ENCODE measurements at places on chromosomes 1 and 21.
A peak's percentile ranks its signal among the peaks of the same experiment; 100 is the strongest.

DNA sequence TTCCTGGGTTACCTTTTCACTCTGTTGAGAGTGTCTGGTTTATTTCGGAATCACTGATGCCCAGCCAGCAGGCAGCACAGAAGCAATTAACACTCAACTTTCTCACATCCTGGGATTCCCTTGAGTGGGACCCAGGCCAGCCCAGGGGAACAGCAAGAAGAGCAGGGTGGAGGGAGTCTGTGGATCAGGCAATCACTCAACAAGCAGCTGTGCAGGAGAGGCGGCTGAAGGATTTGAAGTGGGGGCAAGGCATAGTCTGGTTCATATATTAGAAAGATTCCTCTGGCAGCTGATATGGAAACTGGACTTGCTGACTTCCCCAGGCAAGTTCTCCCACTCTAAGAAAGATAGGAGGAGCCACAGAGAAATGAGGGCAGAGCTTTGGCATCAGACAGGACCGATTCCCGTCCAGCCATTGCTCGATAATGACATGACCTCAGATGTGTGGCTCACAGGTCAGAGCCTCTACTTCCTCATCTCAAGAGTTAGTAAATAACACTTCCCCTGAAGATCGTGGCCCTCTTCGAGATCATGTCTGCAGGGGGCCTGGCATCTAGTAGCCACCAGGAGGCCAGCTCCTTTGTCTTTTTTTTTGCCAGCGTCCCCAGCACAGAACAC, 12.4 kb downstream of the EPHA8 start:
- no peak for DNase-seq

DNA sequence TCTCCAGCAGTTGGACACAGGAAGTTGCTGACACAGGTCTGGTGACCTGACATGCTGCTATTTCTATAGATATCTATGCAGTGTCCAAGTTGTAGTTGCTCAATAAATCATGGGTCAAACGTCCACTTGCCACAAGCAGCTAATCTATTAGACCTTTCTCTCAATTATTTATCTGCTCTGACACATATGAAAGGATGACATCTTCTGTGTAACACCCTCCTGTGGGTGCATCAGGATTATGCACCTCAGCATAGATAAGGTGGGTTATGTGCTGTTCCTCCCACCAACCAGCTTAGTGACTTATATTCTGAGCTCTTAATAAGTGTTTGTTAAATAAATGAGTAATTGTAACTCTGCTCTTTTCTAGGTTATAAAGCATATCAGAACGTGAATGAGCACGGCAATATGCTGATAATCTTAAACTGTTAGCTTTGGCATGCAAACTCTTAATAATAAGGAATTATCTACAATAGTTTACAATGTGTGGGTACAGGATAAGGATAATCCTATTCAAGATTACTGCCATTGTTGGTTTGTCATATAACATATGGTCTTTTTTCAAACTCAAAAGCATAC, 90.7 kb upstream of the GCLM start:
- DNase-seq, result no peak

DNA sequence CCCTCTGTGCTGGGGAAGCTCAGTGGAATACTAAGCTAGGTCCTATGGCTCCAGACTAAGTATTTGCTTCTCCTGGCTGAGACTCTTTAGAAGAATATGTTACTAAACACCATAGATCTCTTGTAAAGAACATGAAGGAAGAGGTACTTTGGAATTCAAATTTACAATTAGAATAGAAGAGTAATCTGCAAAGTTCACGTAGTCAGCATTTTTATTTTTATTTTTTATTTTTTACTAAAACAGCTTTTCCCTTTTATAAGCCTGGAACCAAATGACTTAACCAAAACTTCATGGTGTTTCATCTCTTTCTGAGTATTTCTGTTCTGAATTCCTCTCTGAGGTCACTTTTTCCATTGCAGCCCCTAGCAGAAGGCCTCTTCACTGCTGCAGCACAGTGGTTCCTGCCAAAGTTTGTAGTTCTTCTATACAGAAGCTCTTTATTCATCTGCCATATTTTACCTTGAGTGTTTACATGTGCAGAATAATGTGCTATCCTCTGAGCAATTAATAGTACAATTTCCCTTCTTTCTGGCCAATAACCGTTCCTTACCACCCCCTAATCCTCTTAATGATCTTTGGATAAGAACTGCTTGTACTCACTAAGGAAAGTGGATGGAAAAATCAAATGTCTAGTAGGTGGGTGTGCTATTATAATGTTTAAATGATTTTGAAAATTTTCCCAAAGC, 27.2 kb downstream of the TSEN15 start:
- no peak for DNase-seq

- DNase-seq, result no peak
These were observed 4.6 kb upstream of the FAM167B start for GRCh38 chr1:32242341-32242851.

GRCh38 chr21:31682620-31683019, 23.1 kb downstream of the SOD1 start:
- no peak for DNase-seq

- DNase-seq, result no peak
These were observed at the start of gene TACSTD2 for GRCh38 chr1:58576727-58577653. TSS of gene TACSTD2 (minus strand) at chr1:58577252. CDS start at chr1:58577156, 96 bp downstream.

DNA sequence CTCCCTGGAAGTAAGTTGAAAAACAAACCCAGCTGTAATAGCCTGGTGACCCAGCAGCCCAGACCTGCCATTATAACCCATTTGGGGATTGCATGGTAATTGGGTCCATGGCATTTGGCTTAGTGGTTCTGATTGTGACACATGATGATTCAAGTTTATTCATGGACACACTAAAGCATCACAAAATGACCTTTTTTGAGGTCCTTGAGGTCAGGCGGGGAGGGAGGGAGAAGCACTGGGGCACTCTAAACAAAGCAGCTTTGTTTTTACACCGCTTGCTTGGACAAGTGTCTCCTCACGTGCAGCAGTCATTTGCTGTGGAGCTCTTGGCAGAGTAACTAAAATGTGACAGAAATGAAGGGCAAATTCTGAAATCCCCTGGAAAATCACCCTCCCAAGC, 241.0 kb upstream of the SGIP1 start:
- DNase-seq, result no peak

DNA sequence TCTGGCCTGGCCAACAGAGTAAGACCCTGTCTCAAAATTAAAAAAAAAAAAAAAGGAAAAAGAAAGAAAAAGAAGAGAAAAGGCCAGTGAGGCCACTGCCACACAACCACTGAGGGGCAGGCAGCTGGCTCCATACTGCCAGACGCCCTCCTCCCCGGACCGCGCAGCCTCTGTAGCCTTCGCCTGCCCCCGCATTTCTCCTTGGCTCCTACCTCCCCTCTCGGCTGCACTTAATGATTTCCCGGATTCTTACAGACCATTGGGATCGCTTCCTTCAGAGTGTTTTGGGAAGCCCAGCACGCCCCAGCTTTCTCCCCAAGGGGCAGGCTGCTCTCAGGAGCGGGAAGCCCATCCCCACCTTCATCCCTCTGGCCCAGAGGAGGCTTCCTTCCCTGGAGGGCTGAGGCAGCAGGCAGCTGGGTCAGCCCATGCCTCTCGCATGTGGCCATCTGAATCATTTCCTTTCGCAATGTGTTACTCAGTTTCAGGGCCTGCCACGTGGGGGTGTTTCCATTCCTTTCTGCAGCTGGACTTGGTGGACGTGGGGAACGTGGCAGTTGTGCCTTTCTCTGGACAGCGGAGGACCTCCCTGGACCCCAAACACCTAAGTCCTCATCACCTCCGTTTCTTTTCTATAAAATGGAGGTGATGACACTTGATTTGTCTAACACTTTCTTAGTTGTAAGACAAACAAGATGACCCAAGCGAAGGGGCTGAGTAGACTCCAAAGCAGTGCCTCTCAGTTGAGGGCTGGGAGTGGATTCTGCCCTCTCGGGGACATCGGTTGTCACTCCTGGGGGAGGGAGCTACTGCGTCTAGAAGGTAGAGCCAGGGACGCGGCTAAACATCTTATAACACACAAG, 2.3 kb downstream of the SLC2A5 start:
- peak; percentile 51 for DNase-seq

- no peak for DNase-seq
These were observed 11.4 kb upstream of the SLAMF1 start for GRCh38 chr1:160658162-160658813.

- DNase-seq, result no peak
These were observed 110.7 kb downstream of the SPATA46 start for GRCh38 chr1:162265983-162266382.

GRCh38 chr1:116712510-116712909, 41.7 kb upstream of the CD2 start:
- no peak for DNase-seq

- DNase-seq, result no peak
These were observed 497.4 kb downstream of the DISC1 start for GRCh38 chr1:232123775-232124659.

- no peak for DNase-seq
These were observed 67.3 kb upstream of the OLIG2 start for GRCh38 chr21:32958288-32959002.

DNA sequence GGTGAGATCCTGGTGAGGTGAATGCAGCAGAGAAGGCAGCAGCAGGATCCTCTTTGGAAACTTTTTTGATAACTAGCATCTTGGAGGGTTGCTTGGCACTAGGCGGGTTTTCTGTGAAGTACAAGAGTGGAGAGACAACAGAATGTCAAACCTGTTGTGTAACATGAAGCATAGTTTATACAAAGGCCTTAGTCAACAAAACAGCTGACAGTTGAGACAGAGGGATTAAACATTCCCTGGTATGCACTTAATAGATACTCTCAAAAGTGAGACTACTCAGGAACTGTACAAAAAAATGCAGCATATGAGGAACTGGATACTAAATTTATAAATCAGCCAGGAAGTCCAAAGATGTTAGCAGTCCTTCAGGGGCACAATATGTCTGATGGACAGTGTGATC, 16.4 kb upstream of the CCDC17 start:
- no peak for DNase-seq

- DNase-seq, result no peak
These were observed 48.5 kb downstream of the NR5A2 start for GRCh38 chr1:200075938-200076546.

GRCh38 chr1:84842748-84843231, 50.2 kb downstream of the LPAR3 start:
- no peak for DNase-seq

DNA sequence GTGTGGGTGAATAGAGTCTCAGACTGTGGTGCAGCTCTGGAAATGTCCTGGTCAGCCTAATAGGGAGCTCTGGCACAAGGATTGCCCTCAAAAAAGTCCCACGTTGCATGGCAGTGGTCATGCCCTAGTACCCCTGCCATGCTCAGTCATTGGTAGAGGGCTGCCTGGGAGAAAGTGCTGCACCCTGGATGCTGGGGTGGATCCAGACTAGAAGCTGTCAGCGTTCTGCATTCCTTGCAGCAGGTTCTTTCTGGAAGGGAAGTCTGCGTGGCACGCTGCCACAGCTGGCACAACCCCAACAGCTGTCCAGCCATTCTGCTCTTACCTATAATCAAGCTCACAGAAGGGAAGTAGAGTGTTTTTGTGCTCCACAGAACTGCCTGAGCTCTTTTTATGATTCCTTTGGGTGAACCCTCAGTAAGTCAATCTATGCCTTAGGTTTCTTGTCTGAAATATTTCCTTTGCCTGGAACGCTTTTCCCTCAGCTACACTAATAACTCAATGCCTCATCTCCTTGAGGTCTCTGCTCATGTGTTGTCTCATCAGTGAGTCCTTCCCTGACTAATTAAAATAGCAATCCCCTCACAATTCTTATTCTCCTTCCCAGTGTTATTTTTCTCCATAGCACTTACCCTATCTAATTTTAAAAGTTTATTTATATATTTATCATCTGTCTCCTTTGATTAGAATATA, 61.5 kb upstream of the JAK1 start:
- no peak for DNase-seq

DNA sequence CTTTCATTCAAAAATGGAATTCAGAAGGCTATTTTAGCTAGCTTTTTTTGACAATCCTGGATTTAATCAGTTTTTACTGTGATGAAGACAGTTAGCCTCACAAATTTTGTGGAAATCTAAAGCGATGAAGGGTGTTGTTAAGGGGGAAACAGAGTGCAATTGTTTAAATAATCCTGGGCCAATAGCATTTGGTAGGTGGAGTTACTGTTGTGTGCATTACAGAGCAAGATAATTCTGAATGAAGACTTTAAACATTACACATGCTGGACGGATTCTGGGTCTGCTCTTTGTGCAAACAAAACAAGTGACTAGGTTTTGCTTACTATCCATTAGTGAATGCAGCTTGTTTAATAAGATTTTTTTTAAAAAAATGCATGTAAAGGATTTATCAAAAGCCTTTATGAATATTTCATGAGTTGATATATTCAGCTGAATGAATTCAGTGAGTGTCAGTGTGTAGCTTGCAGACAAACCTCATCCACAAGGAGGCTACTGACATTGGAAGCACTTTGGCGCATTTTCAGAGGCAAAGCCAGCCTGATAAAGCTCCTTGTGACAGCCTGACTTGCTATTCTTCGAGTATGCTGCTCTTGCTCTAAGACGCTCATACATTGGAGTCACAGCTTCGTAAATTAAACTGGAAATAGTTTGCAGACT, 199.6 kb downstream of the PDE4B start:
- no peak for DNase-seq

DNA sequence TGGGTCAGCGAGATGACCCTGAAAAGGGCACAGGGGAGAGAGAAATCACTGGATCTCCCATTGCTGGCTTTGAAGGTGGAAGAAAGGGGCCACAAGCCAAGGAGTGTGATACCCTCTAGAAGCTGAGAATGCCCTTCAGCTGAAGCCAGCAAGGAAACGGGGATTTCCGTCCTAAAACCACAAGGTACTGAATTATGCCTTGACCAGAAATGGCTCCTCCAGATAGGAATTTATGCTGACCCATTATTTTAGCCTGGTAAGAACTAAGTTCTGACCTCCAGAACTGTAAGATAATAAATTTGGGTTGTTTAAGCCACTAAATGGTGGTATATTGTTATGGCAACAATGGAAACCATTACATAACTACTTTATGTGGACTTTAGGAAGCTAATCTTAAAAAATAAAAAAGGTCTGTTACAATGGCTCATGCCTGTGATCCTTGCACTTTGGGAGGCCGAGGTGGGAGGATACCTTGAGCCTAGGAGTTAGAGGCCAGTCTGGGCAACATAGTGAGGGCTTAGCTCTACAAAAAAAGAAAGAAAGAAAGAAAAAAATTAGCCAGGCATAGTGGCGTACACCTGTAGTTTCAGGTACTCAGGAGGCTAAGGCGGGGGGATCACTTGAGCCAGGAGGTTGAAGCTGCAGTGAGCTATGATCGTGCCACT, 3.6 kb upstream of the H6PD start:
- DNase-seq, result no peak

DNA sequence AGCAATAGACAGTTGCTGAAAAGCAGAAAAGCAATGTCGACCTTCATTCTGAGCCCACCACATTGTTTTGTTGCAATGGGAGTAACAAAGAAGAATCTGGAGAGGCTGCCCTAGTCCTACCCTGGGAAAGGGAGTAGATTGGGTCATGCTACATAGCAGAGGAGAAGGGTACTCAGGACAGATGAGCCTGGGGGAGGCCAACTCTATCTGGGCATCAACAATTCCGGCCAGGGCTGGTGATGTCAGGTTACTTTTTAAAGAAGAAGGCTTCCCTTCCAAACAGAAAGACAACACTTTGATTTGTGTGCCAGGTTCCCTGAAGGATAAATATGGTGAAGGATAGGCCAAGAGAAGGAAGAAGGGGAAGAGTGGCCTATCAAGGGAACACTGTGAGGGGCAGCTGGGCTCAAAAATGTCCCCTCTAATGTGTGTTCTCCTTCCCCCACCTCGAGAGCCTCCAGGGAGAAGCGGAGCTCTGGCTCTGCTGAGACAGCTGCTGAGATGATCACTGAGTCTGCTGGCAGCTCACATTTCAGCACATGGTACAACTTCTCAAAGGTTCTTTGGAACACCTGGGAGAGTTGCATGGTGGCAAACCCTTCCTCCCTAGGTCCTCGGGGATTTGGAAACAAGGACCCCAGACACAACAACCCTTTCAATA, 3.2 kb upstream of the ADIPOR1 start:
- DNase-seq, result no peak

- DNase-seq, result no peak
These were observed 102.3 kb upstream of the CSF3R start for GRCh38 chr1:36584874-36585453.
